Cortex of kidney (tissue), 1 donor: ENCODE measurements at places on chromosomes 13 and 19.

DNA sequence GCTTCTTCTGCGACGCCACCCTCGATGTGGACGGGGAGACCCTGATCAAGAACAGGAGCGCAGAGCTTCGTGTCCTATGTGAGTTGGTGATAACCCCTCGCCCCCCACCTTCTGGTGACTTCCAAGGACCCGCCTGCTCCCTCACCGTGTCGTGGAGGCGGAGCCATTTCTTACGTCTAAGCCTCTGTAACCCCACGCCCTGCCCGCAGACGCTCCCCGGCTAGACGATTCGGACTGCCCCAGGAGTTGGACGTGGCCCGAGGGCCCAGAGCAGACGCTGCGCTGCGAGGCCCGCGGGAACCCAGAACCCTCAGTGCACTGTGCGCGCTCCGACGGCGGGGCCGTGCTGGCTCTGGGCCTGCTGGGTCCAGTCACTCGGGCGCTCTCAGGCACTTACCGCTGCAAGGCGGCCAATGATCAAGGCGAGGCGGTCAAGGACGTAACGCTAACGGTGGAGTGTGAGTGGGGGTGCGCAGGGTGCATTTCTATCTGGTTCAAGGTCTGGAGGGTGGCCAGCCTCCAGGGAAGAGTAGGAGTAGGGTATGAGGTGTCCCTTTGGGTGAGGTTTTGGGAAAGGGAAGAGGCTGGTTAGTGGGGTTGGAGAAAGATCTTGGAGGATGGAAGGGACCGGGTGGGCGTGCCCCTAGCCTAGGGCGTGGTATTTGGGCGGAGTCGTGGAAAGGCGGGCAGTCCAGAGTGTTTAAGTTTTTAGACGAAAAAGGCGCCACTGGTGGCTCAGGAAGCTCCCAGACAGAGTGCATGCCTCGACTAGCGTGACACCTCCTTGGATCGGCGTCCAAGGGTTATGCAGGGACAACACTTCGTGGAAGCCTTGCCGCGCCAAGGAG lies 3.3 kb downstream of the ICAM5 start:
- no peak for DNase-seq

DNA sequence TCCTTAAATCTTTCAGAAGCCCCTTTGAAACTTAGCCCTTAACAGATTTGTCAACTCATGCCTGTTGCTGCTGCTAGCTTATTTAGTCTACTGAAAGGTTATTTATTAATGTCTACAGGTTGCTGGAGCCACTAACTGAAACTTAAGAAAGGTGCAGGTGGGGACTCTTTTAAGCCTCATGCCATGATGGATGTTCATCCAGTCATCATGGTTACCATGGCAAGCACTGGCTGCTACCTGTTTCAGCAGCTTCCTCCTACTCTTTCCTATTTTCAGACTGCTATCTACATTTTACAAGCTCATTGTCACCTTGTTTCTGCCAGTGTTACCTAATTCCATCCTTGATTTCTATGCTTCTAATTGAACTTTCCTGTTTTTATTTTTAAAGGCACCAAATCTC lies 27.1 kb downstream of the DGKH start:
- no peak for DNase-seq

DNA sequence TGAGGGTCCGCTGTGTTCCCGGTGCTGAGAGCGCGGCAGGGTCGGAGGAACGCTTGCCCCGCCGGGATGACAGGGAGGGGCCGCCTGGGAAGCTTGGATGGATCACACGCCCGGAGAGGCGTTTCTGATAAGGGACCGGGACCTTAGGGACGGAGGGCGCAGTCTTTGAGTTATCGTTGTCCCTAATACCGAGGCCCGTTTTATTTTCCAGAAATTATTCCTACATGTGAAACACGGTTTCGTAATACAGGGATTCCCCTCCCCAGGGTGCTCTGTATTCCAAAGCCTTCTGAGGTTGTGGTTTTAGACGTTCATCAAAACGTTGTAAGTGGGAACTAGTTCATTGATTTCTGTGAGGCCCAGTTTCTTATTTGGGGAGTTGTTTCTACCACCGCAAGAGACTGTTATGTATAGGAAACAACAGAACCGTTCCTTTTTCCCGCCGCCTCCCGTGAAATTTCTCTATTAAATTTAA lies 752 bp downstream of the PDCD5 start:
- no peak for DNase-seq

- DNase-seq: no peak
Measured at GRCh38 chr19:47157431-47158321, 27.0 kb downstream of the SAE1 start.

GRCh38 chr19:6498294-6499036 lies 3.6 kb downstream of the TUBB4A start:
- DNase-seq: no peak

GRCh38 chr13:32746474-32746873 lies 160.2 kb downstream of the PDS5B start:
- no peak for DNase-seq

DNA sequence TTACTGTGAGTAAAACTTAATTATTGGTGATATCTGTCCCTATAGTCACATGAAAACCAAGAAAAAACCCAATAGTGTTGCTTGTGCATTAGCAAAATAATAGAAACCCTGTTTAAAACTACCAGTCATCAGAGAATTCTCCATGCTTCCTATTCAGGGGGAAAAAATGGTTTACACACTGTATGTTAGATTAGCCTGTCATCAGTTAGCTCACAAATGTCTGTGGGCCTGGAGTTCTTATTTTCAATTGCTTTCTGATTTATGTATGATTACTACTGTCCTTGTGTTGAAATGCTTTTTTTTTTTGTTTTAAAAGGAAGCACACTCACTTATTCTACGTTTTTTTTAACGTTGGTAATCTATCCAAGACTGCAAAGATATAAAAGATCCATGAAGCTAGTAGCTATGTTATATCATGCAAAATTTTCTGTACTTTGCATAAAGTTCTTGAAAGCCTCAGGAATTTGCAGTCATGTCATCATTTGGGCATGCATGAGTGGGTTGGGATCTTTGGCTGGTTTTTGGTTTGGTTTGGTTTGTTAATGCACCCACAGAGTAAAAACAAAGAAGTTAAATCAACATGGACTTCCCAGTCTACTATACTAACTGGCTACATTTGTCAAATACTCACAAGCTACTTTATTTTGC lies 25.9 kb downstream of the RXFP2 start:
- no peak for DNase-seq

DNA sequence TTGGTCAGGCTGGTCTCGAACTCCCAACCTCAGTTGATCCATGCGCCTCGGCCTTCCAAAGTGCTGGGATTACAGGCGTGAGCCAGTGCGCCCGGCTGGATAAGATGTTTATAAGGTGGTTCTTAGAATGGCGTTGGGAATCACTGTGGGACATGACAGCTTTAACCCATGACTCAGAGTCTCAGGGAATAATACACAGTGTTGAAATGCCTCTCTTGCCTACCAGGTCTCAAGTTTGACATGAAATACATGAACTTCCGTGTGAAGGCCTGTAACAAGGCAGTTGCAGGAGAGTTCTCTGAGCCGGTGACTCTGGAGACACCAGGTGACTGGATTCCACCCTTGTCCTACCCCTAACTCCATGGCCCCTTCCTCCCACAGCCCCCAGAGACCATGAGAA lies 12.6 kb downstream of the FSD1 start:
- no peak for DNase-seq

DNA sequence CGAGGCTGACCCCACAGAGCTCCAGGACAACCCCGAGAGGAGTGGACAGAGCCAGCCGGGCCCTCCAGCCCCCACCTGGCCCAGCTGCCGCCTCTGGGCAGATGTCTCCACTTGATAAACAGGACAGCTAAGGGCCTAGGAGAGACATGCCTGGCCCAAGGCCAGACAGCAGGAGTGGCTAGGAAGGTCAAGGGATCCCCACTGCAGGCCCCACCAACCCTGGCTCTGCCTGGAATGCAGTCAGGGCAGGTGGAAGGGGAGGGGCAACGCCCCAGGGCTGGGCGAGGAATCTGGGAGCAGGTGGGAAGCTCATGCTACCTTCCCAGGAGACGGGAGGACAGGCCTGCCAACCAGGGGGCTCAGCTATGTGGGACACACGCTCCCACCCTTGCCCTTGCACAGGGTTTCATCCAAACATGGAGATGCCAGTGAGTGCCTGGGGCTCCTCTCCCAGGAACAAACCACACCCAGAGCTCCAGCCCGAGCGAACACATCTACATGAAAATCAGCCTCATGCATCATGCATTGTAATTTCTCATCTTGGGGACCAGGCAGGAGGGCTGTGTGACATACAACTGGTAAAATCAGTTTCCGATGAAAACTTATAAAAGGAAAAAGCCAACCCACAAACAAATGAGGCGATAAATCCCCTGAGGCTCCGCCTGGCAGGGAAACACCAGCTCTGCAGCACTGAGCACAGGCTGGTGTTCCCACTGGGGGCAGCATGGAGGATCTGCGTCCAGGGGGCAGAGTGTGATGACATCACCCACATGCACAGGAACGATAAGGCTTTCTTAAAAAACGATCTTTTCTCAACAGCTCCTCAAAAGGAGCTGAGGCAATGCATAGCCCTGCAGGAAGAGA lies 25.0 kb downstream of the SH3GL1 start:
- DNase-seq: no peak

- no peak for DNase-seq
Measured at GRCh38 chr13:20461860-20462532, 63.7 kb downstream of the CRYL1 start.

DNA sequence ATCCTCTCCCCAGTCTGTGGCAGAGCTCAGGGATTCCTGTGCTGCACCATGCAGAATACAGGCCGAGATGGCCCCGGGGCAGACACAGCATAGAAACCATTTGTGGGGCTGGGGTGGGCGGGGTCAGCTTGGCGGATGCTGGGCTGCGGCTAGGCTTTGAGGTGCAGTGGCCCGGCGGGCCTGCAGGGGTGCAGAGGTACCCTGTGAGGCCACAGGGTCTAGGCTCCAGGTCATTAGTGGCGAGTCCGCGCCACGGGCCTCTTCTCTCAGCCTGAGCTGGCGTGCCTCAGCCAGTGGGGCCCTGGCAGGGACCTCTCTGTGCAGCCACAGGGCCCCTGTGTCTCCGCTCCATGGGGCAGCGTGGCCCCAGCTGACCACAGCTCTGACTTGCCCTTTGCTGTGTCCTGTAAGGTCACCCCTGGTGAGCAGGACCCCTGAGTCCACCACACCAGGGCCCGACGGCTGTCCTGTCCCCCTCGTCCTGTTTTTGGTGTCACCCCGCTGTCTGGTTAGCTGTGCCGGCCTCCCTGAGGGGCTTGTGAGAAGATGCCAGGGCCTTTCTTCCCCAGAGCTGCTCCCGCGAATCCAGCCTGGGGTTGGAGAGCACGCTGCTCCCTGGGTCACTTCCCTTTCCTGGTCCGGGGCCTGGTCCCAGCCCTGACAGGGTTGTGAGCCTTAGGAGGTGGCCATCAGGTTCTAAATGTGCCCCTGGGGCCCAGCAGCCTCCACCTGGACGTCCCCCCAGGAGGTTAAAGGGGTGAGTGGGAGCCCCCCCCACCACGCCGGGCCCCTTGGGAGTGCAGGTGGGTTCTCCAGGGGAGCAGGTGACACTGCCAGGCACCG lies 12.1 kb downstream of the KDM4B start:
- no peak for DNase-seq

- DNase-seq: no peak
Measured at GRCh38 chr19:57829316-57829715, 783 bp upstream of the ZNF587B start.

DNA sequence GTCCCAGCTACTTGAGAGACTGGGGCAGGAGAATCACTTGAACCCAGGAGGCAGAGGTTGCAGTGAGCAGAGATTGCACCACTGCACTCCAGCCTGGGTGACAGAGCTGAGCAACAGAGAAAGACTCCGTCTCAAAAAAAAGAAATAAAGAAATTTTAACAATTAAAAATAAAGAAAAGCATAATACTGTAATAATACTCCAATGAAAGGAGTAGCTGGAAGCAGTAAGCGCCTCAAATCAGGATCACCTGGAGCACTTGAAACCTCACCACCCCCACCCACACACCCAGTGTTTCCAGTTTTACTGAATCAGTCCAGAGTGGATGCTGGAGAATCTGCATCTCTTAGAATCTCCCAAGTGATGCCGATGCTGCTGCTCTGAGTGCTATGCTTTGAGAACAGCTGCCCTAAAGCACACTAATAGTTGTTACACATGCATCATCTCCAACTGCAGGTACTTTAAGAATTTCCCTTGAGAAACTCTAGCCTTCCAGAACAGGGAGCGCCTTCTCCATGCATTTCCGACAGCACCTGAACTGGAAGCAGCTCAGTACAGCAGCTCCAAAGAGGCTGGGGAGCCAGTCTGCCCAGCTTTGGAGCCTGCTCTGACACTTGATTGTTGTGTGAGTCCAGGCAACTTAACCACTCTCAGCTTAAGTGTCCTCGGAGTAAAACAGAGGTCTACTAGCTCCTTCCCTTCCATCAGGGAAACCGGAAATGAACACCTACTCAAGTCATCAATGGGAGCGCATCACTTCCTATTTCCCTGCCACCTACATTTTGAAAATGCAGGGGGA lies 2.9 kb downstream of the ABCC4 start:
- no peak for DNase-seq

DNA sequence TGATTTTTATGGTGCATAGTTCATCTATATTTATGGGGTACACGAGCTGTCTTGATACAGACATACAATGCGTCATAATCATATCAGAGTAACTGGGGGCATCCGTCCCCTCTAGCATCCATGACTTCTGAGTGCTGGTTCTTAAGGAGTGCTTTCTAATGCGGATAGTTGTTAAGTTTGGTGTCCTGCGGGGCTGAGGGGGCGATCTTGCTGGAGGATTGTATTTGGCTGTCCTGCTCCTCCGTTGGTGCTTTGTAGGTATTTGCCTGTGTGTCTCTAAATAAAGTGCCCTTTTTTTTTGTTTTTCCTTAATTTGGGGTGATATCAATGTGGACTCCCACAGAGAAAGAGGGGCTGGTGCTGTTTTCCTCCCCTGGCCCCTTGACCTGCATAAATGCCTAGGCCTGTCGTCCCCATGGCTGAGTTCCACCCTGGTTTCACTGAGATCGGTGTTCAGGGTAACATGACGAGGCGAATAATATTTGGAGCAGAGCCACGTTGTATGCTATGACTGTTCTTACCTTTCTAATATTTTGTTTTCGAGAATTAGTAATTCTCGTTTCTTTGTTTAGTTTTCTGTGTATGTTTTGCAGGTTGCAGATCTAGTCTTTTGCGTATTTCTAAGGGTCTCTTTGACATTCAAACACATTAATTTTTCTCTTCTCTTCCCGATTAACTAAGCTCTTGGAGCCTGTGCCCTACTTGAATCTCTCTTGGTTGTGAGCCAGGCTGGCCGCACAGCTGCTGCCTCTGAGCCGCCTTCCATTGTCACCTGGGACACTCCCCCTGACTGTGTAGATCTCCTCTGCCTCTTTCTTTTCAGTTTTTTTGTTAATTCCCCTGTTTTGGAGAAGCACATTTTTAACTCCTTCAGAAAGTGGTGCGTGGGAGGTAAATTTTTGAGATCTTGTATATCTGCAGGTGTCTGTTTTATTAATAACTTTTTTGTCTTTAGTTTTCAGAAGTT lies 100.3 kb downstream of the ARHGEF7 start:
- DNase-seq: no peak

- DNase-seq: no peak
Measured at GRCh38 chr13:89113744-89114143, 1442.6 kb downstream of the SLITRK5 start.
